ENCODE measurements at places on chromosomes 2 and 18.

DNA sequence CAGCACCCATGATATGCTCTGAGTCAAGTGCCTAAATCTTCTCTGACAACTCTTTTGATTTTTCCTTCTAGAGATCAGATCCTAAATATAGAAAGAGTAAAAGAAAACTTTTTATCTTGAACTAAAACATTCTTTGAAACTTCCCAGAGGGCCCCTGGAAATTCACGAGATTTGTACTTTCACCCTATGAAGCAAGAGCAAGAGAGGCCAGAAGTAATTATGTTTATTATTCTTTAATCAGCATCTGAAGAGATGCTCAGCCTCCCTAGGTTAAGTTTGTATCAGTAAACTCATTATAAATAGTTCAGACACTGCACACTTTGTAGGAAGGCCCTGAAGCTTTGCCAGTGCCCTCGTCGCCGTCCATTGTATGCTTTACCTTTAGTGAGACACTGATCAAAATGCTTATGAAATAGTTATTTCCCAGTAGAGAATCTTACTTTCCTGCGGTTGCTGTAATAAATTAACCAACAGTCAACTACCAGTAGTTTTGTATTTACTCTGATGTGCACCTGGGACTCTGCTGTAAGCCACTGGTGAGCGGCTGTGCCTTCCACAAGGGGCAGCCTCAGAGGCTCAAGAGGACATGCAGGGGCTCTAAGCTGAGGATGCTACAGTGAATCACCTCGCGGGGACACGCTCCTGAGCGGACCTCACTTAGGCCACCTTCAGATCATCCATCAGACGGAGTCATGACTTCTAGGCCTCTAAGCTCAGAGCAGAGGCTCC lies 71.9 kb downstream of the BIN1 start:
- no peak for DNase-seq

- no peak for DNase-seq
These were observed 88.6 kb upstream of the HAAO start for GRCh38 chr2:42880738-42881690.

GRCh38 chr18:50398947-50399346 lies 24.1 kb downstream of the SKA1 start:
- no peak for DNase-seq

- DNase-seq = no peak
These were observed 89.9 kb downstream of the TMEM18 start for GRCh38 chr2:587087-587960.

DNA sequence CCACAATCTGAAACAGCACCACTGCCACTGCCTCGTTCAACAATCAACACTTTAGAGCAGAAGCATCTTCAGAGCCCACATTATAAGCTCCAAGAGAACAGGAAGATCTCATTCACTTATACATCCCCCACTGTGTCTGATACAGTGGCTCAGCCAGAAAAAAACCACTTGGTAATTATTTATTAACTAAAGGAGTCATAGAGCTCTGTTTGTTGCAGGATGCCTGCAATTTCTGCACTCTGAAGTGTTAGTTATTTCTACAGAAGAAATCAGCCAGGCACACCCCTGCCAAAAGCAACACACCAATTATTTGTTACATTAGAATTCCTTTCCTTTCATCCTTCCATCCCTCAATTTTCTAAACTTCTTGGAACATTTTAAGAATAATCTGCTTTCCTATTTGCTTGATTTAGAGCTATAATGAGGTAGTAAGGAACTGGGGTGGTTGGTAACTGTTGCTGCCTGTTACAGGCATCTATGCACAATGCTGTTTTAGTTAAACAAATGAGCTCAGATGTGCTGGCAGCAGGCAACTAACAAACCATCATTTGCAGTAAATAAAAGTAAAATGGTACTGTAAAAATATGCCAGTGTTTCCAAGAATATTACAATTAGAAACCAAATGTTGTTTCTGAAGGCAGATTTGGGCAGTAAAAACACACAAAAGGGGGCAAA lies 59.9 kb downstream of the DYM start:
- DNase-seq = no peak

GRCh38 chr2:67650291-67651133 lies 253.4 kb downstream of the ETAA1 start:
- DNase-seq = no peak

GRCh38 chr2:160828076-160828475 lies 332.2 kb upstream of the TANK start:
- DNase-seq = no peak

- DNase-seq = no peak
These were observed 106.2 kb downstream of the ZRANB3 start for GRCh38 chr2:135424849-135425248.

DNA sequence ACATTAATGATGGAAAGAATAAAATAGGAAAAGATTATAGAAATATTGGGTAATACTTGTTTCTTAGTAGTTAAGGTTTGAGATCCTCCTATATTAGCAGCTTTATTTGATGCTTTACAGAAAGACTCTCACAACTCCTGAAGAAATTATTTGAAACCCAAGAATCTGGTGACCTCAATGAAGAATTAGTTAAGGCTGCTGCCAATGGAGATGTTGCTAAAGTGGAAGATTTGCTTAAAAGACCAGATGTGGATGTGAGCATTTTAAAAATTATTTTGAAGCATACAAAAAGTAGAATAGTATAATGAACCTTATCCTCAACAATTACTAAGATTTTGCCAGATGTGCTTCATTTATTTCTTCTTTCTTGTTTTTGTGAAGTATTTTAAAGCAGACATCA lies 59.1 kb downstream of the MIB1 start:
- DNase-seq = no peak

DNA sequence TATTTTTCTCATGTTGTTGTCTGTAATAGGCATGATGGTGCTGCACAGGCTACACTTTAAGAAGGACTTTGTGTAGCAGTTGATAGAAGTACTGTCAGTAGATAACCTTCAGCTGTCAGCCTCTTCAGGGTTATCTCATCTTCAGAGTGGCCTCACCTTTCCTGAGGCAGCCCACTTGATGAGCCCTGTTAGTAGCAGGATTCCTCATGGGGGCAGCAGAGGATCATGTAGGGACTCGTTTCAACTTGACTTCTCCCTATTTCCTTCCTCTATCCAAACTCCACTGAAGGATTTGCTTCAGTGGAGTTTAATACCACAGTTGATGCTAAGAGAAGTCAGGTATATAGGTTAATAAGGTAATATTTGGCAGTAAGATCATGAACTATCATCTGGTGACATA lies 530.3 kb upstream of the FSIP2 start:
- DNase-seq = no peak

DNA sequence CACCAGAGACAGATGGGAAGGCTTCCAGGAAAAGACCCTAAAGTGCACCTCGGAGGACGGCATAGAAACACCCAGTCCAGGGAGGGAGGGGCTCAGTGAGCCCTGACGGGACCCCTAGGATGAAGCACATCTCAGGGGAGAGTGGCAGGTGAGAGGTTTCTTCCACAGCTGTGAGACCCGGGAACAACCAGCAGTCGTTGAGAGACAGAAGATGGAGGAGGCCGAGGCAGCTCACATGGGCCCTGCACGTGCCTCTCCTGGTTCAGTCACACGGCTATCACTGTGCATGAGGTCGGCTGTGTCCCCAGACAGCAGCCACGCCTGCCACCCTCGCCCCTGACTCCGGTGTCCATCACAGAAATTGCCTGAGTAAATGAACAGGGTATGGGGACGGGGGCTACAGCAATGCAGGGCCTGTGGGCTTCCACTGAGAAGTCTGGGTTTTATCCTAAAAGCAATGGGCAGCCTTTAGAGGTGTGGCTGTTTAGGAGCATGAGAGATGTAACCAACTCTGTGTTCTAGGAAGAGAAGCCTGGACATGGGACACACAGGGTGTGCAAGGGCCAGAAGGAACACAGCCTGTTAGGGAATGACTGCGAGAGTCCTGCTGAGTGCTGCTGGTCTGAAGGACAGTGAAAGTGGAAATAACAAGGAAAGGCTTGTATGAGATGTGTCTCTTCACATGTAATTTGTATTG lies 102.0 kb downstream of the TMEM18 start:
- no peak for DNase-seq

DNA sequence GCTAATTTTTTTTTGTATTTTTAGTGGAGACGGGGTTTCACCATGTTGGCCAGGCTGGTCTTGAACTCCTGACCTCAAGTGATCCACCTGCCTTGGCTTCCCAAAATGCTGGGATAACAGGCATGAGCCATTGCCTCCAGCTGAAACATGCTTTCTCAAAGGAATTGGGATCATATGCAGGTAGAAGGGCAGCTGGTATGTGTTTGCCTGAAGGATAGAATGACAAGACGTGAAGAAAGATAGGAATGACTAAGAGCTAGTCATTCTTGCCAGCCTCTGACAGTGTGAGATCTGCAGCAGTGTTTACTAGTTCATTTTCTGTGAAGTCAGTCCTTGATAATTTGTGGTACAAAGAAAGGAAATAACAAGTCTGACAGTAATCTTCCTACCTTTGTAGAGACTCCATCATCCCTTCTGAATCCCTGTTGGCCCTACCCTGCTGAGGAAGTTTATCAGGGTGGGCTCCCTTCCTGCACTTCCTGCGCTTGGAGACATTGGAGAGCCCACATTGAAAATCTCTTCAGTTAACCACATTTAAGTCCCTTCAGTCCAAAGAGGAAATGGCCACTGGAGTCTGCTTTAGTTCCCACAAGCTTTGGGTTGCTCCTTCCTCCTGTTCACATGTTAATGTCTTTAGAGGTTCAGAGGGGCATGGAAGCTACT lies 14.7 kb downstream of the CFLAR start:
- no peak for DNase-seq

GRCh38 chr2:73283545-73284295 lies 558 bp downstream of the FBXO41 start:
- no peak for DNase-seq

DNA sequence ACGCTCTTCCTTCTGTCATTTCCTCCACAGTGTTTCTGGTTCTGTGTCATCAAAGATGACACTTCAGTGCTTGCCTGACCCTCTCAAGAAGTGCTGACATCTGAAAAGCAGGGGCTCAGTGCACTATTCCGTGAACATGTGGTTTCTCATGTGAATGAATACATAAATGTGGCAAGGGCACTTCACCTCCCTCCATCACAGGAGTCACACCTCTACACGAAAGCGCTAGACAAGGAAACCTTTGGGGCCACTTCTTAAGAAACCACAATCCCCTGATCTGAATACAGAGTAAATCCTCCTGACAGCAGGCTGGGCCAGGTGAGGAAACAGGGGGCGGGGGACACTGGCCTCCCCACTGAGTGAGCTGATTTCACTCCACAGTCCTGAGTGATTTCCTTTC lies 145.8 kb upstream of the ACAA2 start:
- DNase-seq = no peak

GRCh38 chr2:202037086-202037485 lies 3.4 kb downstream of the FZD7 start:
- no peak for DNase-seq

DNA sequence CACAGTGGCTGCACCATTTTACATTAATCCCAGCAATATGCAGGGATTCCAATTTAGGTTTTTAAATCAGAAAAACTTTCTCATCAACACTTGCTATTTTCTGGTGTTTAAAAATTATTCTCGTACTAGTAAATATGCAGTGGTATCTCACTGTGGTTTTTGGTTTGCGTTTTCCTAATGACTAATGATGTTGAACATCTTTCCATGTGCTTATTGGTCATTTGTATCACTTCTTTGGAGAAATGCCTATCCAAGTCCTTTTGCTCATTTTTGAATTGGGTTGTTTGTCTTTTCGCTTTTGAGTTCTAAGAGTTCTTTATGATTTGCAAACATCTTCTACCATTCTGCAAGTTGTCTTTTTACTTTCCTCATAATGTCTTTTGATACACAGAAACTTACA lies 62.1 kb upstream of the TCF7L1 start:
- DNase-seq = no peak

DNA sequence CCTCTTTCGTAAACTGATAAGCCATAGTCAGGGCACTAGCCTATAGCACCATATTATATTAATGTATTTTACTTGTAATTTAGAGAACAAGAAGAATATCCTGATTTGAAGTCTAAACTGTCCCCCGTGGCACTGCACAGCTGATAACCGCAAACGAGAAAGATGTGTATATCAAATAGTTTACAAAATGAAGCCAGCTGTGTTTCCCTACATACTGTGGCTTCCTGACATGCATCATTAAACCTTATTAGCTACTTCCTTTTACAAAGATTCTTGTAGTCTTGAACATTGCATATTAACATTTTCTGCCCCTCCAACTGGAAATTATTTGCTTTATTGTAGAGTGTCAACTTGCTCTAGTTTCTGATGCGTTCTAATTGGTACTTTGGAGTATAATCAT lies 153.5 kb upstream of the NFATC1 start:
- no peak for DNase-seq

DNA sequence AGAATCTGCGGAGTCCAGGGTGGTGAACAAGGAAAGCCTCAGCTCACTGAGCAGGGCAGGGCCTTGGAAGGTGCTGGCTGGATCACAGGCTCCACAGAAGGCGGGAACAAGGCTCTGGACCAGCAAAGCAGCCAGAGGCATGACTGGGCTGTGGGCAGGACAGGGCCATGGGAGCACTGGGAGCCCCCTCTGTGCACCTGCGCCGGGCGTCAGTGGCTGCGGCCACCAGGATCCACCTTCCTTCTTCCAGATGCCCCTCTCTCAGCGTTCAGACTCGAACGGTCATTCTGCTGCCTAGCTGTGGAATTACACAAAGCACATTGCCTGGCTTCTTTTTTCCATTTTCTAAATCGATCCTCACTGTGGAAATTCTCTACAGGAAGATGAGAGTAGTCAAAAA lies 621.2 kb downstream of the GALR1 start:
- DNase-seq = no peak

- no peak for DNase-seq
These were observed 395.6 kb downstream of the RND3 start for GRCh38 chr2:150091846-150092245.

DNA sequence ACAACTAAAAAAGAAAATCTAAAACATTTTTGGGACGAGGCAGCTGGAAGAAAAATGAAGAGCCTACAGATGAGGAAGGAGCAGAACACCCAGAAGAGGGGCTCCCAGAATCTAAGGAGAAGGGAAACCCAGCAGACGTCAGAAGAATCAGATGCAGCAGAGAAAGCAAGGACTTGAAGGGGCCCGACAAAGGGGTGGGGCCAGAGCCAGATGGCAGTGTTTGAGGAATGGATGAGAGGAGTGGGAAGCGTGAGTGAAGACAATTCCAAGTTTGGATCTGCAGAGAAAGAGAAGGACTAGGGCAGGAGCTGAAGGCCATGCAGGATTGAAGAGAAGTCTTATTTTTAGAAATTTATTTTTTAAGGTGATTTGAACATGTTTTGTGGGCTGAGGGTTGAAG lies 19.3 kb downstream of the PTMA start:
- DNase-seq = no peak

GRCh38 chr2:128028668-128029054 lies 802 bp upstream of the SAP130 start:
- no peak for DNase-seq

GRCh38 chr2:30147196-30147714 lies 448 bp downstream of the YPEL5 start:
- no peak for DNase-seq

GRCh38 chr18:12449051-12449785 lies 41.5 kb downstream of the PRELID3A start:
- no peak for DNase-seq
